ENCODE measurements at places on chromosomes 12 and 14.

- no peak for DNase-seq
Observed at GRCh38 chr14:96874127-96874526, 76.9 kb downstream of the VRK1 start.

DNA sequence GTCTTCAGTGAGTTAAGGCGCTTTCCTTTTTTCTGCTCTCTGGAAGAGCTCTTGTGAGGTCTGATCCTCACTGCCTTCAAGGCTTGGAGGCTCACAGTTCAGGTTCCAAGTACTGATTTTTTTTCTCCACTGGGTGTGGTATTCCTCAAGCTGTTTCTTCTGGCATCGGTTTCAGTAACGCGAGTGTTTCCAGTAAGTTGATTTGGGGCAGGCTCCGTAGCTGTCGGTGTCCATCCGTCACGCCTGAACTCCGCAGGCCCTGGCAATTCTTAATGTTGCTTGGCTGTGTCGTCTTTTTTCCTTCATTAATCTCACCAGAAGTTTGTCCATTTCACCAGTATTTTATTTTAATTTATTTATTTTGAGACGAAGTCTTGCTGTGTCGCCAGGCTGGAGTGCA, 30.6 kb downstream of the LRCOL1 start:
- DNase-seq: no peak

GRCh38 chr12:4910502-4911315, 1.0 kb downstream of the KCNA1 start:
- DNase-seq: no peak

GRCh38 chr14:24060443-24060842, 8.6 kb downstream of the CARMIL3 start:
- DNase-seq: no peak

- DNase-seq: no peak
Observed at GRCh38 chr12:49777800-49778748, 36.7 kb downstream of the TMBIM6 start.

- DNase-seq: no peak
Observed at GRCh38 chr14:87008965-87009364, 984.0 kb downstream of the GALC start.

DNA sequence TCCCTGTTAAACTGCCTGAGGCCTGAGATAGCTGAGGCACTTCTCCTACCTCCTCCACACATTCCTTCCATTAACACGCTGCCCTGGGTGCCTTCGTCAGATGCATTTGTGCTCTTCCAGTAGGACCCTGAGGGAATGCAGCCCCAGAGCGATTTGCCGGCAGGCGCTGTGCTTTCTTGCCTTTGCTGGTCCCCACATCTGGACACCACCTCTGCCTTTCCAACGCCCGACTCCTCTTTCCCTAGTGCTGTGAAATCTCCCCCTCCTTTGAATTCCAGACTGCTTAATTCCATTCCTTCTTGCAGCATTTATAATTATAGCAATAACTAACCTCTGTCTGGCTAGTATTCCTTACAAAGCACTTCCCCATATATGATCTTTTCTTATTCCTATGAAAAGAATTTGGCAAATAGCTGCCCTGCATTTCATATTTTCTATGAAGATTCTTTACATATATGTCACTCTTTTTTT, 88.4 kb downstream of the C12orf75 start:
- no peak for DNase-seq

- no peak for DNase-seq
Observed at GRCh38 chr12:115273456-115273855, 589.5 kb upstream of the TBX3 start.

- DNase-seq: no peak
Observed at GRCh38 chr12:93857279-93857938, 180.2 kb downstream of the CRADD start.

- DNase-seq: no peak
Observed at GRCh38 chr12:65699251-65699650, 125.0 kb upstream of the HMGA2 start.

- no peak for DNase-seq
Observed at GRCh38 chr14:79938185-79938584, 273.1 kb downstream of the DIO2 start.

DNA sequence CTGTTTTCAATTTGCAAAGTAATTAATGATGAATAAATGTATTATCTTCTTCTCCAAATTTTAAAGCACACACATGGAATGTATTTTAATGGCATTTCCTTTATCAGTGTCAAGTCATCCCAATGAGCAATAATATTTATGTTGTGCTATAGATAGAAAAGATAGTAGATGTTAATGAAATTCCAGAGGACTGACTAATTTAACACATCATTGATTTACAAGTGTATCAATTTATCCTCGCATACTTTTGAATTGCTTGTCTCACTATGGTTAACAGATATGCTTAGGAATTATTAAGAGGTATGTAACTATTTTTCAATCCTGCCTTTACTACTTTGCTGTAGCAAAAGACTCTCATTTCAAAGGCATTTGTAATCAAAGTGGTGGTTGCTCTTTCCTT, 842.9 kb downstream of the SLC6A15 start:
- DNase-seq: no peak

- DNase-seq: no peak
Observed at GRCh38 chr12:9273276-9273675, 65.1 kb upstream of the PZP start.

GRCh38 chr12:125276567-125276966, 211.3 kb downstream of the AACS start:
- DNase-seq: no peak

GRCh38 chr12:108724054-108724889, 7.0 kb downstream of the CORO1C start:
- DNase-seq: no peak

DNA sequence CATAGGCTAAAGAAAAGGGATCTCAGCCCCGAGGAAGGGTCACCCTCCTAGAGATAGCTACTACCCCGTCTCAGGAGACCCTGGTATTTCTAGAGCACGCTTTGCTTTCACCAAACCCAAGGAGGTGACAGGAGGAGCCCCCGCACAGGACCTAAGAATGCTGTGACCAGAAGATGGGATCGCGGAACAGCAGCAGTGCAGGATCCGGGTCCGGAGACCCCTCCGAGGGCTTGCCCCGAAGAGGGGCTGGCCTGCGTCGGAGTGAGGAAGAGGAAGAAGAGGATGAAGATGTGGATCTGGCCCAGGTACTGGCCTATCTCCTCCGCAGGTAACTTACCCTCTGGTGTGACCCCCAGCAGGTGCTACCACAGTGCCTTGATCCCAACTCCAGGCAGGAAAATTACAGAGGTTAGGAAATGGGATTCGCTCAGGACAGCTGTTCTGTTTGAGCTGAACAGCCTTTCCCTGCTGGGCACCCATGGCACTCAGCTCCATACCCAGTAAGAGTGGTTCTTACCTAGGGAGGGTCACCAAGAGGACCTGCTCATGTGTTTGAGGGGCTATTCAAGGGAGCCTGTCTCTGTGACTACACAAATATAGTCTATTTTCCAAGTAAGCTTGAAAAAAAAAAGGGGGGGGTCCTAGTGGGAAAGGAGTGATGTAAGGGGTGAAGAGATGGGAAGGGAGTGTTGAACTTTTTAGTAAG, 826 bp upstream of the NRL start:
- DNase-seq: no peak

DNA sequence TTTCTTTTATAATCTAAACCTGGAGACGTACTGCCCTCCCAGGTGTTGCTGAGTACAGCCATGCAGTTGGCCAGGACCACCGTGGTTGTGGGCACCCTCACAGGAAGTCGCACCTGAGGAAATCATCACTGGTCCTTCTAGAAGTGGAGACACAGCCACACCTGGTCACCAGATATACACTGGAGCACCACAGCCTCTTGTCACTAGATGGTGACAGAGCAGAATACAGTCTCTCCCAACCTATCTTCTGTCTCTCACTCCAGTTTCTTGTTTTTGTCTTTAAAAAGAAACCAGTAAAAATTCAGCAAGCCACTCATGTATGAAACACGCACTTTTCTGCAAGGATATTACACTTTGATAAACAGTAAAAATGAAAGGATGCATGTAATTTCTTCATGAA, 43.1 kb upstream of the GPHB5 start:
- no peak for DNase-seq

DNA sequence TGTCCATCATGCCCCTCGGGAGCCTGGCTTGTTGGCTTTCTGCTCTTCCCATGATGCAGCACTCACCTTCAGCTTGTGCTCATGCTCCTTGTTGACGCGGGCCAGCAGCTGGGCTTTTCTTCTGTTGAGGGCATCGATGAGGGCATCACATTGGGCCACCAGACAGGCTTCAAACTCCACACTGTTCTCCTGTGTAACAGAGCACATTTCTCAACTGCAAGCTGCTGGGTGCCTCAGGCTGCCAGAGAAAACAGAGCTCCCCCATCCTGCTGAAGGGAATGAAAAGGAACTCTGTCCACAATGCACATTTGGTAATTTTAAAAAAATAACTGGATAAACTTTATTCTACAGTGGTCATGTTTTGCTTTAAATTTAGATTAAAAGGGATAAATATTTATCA, 72.1 kb downstream of the TRIM9 start:
- no peak for DNase-seq

GRCh38 chr14:73747379-73748211, 33.4 kb upstream of the PNMA1 start:
- no peak for DNase-seq

DNA sequence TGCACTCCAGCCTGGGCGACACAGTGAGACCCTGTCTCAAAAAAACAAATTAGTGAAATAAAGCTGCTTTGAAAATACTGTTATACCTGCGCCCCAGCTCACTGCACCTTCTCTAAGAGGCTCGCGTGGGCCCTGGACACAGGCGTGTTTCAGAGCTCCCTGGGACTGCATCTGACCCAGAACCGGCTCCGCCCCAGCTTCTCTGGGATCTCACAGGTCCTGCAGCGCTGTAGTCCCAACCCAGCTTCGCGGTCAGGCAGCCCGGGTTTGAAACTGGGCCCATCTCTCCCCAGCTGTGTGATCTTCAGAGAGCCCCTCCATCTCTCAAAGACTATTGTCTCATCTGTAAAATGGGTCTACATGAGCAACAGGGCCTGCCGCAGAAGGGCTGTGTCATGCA, 7.5 kb downstream of the RIMBP2 start:
- DNase-seq: no peak

DNA sequence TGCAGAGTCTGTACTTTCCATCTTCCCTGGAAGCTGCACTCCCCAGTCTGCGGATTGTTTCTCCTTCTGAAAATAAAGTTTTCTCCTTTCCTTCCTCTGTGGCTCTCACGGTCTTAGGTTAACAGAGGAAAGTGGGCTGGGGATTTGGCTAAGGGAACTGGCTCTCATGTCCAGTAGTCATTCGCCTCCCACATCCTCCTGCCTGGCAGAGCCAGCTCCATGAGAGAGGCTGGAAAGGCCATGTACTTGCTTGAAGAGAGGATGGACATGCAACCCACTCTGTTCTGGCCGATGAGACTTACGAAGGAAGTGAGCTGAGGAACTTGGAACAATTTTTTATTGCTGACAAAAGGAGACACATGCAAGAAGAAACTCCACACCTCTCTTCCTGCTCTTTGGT, 18.9 kb upstream of the RGS6 start:
- no peak for DNase-seq

DNA sequence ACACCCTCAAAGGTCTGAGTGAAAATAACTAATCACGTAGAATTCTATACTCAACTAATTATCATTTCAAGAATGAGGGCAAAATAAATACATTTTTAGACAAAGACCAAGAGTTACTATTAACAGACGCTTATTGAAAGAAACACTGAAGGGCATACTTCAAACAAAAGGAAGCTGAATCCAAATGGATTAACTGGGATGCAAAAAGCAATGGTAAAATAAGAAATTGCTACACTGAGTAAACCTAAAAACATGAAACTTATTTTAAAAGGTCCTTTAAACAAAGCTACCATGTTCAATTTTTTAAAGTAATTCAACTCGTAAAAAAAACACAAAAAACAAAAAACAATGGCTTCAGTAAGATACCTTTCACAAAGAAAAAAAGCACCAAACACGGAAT, 28.2 kb downstream of the LRP6 start:
- DNase-seq: no peak

DNA sequence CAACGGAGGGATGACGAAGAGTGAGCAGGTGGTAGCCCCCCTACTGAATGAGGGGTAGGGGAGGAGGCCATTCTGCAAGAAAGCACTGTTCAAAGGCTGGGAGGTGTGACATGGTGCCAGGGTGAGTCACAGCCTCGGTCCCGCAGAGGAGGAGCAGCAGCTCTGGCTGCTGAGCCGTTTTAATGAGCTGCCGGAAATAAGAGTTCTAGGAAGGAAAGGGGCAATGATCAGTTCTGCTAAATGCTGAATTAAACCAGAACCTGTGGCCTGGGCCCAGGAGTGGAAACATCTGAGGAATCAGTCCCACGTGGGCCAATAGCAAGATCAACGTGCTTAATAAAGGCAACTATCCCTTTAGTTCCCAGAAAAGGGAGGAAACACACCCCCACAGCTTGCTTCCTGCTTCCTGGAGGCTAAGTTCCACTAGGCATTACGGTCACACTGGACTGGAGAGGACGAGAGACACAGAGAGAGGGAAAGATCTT, 3.6 kb downstream of the ABCD4 start:
- no peak for DNase-seq

DNA sequence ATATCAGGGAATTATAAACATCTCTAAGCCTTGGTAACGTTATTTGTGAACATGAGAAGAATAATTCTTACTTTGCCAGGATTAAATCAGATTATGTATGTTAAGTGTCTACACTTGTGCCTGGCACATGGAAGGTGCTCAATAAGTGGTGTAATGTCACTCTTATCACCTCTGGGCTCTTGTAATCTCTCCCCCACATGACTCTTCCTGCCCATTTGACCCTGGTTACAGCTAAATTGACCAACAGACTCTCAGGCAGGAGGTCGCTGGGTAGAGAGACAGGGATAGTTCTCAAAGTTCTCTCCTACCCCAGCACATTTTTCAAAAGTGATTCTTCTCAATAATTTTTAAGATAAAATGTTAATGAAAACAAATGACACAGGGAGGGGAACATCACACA, 137.8 kb upstream of the FRMD6 start:
- no peak for DNase-seq

DNA sequence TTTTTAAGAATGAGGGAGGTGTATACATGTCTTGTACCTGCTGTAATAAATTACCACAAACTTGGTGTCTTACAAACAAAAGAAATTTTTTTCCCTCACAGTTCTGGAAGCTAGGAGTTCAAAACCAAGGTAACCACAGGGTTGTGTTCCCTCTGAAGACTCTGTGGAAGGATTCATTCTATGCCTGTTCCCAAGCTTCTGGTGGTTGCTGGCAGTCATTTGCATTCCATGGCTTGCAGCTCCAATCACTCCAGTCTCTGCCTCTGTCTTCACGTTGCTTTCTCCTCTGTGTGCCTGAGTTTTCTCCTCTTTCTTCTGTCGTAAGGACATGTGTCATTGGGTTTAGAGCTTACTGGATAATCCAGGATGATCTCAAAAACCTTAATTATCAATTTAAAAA, 15.4 kb upstream of the ZNF641 start:
- DNase-seq: no peak
